ENCODE measurements at places on chromosomes 4 and X. TPM values are rescaled to one million over a fixed set of nuclear protein-coding genes. Genes with fewer than 3 reads are reported as not detected.

The GNRHR gene
- polyA plus RNA-seq = not detected

The CHRNA9 gene
- not detected for polyA plus RNA-seq

The RTL9 gene
- not detected for polyA plus RNA-seq

The ENAM gene
- 1.4 TPM for polyA plus RNA-seq

The TDO2 gene
- polyA plus RNA-seq = not detected

The GDPD2 gene
- not detected for polyA plus RNA-seq

The PARM1 gene
- polyA plus RNA-seq = 16.0 TPM

The HSFX3 gene
- not detected for polyA plus RNA-seq

The LYAR gene
- polyA plus RNA-seq = 3.8 TPM

The GUCY1A1 gene
- polyA plus RNA-seq = 6.1 TPM

The ARMCX2 gene
- polyA plus RNA-seq = 8.4 TPM

The PDLIM3 gene
- 14.8 TPM for polyA plus RNA-seq

The HSFX2 gene
- polyA plus RNA-seq = 0.18 TPM

The UGT2B15 gene
- polyA plus RNA-seq = 23.5 TPM

The AMOT gene
- polyA plus RNA-seq = 1.8 TPM

The PRDM8 gene
- 0.48 TPM for polyA plus RNA-seq

The RNF128 gene
- 0.34 TPM for polyA plus RNA-seq

The VSIG4 gene
- polyA plus RNA-seq = 129 TPM

The UGT2A3 gene
- polyA plus RNA-seq = 0.04 TPM

The TLR3 gene
- polyA plus RNA-seq = 3.2 TPM

The SYTL5 gene
- 0.33 TPM for polyA plus RNA-seq

The MAGEC1 gene
- polyA plus RNA-seq = not detected

The TAF1 gene
- 15.9 TPM for polyA plus RNA-seq

All from adipose tissue (tissue), 3 donors.